Endothelial cell of umbilical vein (primary cell): ENCODE measurements at places on chromosomes 5 and 9.
A peak's percentile ranks its signal among the peaks of the same experiment; 100 is the strongest.

- no peak for DNase-seq
These were observed 7.5 kb downstream of the CDK5RAP2 start for GRCh38 chr9:120572472-120572871.

- peak; percentile 79 for DNase-seq
These were observed 34.7 kb downstream of the ADAM19 start for GRCh38 chr5:157540707-157541446.

DNA sequence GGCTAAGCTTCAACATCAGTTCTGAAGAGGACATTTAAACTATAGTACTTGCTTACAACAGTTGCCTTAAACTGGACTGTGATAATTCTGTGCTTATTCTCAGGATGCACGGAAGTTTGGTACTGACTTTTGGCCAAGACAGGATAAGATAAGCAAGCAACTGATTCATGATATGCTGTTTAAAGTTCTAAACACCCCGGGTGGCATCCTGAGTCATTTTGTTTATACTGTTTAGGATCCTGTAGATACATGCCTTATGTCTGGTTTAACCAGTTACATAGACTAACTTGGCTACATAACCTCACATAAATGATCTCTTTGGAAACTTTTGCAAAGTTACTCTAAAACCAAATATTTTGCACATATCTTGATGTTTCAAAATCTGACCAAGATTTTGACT lies 95.9 kb downstream of the CDH9 start:
- DNase-seq = no peak

GRCh38 chr5:177091232-177091631 lies 4.5 kb downstream of the FGFR4 start:
- no peak for DNase-seq

DNA sequence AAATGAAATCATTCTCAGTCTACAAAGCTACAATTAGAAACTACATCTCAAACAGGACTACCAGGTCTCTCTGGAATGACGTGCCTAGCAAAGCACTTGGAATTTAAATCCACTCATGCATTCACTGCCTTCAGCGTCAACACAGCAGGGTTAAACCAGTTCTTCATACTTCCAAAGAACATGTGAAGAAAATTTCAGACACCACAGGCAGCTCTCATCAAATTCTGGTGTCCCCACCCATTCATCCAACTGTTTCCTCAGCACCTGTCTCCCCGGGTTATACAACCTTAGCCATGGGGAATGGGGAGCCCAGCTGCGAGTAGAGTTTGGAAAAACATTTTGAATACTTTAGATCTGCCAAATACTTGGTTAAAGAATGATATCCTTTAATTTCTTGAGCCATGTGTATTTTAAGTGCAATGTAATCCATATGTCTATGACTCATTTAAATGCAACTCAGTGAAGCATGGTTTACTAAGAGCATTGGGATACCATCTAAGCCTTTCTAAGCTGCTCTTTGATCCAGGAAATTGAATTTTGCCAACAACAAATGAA lies 17.5 kb downstream of the ADAM19 start:
- no peak for DNase-seq

DNA sequence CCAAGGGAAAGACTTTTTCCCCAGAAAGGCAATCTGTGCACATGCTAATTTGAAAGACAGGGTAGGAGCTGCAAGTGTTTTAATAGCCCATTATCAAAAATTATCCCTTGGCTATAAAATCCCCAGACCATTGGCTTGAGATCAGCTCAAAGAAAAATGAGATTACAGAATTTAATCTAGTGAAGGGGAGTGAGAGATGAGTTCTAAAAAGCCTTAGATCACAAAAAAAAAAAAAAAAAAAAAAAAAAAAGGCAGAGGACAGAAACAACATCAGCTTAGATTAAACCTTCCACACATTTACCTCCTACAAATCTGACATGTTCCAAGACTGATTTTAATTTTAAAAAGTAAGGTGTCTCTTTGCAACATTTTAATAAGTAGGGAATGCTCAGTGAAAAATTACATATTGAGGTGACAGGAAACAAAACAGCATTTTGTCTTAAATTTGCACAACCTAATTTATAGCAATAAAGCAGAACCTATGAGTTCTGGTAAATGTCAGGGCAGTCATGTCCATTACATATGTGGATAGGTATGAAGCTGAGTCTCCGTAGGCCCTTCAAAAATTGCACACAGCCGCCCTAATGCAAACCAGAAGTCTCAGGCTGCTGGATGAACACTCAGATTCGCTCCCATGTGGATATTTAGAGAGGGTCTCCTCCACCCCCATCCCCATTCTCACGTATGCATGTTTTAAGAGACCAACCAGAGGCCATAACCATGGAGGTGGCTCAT lies 43.4 kb downstream of the NFIB start:
- DNase-seq = peak; percentile 44

DNA sequence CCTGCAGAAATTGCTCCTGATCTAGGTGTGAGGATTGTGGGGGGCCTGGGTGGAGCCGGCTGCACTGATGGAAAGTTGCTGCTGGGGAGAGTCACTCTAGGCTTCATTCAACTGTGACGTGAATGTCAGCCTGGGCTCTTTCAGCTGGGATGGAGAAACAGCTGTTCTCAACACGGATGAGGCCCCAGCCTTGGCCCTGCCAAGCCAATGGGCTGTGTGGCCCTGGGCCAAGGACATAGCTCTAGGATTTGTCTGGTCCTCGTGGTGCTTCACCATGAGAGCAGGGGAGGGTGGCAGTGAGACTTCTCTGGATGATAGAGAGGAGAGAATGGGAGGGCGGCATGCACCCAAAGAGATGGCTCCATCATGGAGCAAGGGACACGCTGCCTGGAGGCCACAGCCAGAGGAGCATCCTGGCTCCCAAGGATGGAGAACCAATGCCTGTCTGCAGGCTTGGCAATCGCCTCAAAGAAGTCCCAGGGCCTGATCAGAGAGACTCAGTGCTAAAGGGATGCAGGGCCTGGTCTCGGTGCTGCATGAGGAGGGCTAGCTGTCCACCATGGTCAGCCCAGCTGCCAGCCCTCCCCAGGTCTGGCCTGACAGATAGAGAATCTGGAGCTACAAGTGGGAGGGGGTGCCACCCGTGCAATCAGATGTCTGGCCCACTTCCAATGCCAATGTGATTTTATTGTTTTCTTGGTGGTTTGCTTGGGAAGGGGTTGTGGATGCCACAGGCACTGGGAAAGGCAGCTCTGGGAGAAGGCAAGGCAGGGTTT lies 141.0 kb downstream of the GADD45G start:
- DNase-seq = no peak

- DNase-seq = no peak
These were observed 150.7 kb downstream of the RXRA start for GRCh38 chr9:134476942-134477335.

- DNase-seq = no peak
These were observed 822.6 kb downstream of the TLE1 start for GRCh38 chr9:80866576-80867227.

DNA sequence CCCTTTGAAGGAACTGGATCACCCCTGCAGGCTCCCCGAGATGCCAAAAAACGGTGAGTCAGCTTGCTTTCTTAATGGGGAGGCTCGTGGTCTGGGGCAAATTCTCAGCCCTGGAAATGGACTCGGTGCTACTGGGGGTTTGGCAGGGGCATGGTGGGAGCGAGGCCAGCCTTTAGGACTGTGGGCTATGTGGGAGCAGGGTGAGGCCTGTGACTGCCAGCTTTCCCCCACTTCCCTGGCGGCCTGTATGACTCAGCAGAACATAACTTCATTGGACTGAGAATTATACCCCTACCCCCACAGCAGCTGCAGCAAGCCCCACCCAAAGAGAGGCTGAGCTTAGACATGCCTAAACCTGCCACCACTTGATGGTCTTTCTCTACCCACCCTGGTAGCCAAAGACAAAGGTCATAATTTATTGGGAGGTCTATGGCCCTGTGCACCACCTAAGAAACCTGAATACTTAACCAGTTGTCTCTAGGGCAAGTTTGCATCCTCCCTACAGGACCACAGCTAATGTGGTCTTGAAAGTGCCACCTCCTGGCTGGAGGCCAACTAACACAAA lies 325.3 kb downstream of the TLE1 start:
- no peak for DNase-seq

DNA sequence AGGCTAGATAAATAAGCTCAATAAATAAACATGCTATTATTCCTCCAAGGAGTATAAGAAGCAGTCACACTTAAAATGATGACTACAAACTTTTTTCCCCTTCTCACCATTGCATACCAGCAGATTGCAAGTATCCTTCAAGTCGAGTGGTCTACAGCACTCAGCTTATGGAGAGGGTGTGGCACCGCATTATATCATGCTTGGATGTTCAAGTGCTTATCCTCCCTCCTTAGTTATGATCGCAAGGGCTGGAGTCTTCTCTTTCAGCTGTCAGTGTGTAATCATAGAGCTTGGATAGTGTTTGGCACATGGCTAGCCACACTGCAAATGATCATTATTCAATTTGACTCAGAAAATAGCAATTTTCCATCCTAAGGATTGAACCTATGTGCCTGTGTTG lies 124.0 kb downstream of the CARTPT start:
- no peak for DNase-seq

GRCh38 chr5:172453986-172454357 lies 353 bp downstream of the SH3PXD2B start:
- DNase-seq = peak; percentile 41

- DNase-seq = no peak
These were observed 35.6 kb downstream of the ADAMTSL2 start for GRCh38 chr9:133569891-133570690.

GRCh38 chr9:90680534-90680933 lies 37.9 kb upstream of the DIRAS2 start:
- no peak for DNase-seq

DNA sequence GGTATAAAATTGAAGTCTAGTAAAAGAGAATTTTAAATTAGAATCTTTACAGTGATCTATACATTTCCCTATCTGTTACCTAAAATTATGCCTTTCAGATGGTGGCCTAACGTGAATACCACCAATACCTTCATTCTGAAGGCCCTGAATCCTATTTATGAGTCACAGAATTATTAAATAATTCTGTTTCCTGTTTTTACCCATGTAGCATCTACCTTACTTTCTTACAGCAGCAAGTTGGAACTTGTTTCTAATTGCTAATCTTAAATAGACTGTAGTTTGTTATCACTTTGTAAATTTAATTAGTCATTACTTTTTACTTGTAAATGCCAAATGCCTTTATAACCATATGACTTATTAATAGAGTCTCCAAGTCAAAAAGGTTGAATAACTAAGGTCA lies 135.0 kb downstream of the PDE4D start:
- DNase-seq = peak; percentile 55

DNA sequence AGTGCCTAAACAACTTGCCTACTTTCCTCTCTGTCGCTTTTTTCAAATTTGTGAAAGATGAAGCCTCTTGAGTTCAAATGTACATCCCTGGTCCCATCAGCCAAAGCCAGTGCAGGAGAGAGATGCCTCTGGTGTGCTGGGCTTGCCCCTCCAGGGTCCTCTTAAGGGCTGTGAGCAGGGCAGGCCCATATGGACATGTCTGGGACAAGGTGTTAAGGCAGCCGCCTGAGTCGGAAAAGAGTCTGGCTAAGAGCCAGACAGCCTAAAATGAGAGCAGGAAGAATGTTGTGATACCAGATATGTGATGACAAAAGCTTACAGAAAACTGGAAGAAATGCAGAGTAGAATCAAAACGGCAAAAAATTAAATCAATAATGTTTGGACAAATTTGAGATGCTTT lies 72.5 kb downstream of the APTX start:
- peak; percentile 17 for DNase-seq

- no peak for DNase-seq
These were observed 548.0 kb downstream of the CSNK1G3 start for GRCh38 chr5:124060011-124060410.

- no peak for DNase-seq
These were observed 169.8 kb upstream of the STK32A start for GRCh38 chr5:147065071-147065470.

DNA sequence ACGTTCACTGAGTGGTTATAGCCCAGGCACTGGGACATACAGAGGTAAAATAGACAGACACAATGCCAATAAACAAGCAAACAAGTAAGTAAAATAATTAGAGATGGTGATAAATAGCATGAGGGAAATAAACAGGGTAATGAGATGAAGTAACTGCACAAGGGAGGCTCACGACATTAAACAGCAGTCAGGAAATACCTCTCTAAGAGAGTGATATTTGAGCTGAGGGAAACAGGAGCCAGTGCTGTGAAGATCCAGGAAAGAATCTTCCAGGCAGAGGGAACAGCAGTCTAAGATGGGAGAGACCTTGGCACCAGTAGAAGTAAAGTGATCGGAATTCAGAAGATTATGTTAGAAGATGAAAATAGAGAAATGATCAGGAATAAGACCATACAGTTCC lies 279.4 kb downstream of the HINT1 start:
- DNase-seq = no peak

GRCh38 chr5:122376250-122376649 lies 64.2 kb downstream of the SNCAIP start:
- no peak for DNase-seq

DNA sequence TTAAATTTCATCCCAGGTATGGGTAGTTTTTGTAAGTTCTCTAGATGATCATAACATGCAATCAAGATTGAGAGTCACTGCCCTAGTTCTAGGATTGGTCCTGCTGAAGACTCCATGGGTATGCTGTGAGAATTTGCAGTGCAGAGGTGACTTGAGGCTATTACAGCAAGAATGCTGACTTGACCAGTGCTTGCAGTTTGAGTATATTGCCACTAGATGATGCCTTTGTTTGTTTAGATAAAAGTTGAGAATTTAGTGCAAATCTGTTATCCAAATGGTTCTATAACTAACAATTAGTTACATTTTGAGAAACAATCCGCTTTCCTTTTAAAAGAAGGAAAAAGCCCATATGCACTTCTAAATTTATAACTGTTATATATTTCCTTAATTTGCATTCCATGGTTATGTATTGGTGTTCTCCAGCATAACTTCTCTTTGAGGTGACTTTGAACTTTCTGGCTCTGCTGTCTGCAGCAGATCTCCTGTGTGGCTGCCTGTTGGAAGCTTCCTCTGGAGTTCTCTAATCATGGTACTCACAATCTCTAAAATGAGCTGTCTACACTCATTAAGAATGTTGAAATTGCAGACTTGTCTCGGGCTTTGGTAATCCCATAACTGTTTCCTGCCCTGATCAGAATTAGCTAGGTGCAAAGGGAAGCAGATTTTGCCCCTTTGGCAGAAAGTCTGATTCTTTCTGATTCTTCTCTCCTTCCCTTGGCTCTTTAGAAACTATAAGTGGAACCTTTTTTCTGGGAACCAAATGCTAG lies 24.9 kb downstream of the MELK start:
- peak; percentile 55 for DNase-seq

- no peak for DNase-seq
These were observed 64.0 kb upstream of the FOXE1 start for GRCh38 chr9:97788763-97789663.

DNA sequence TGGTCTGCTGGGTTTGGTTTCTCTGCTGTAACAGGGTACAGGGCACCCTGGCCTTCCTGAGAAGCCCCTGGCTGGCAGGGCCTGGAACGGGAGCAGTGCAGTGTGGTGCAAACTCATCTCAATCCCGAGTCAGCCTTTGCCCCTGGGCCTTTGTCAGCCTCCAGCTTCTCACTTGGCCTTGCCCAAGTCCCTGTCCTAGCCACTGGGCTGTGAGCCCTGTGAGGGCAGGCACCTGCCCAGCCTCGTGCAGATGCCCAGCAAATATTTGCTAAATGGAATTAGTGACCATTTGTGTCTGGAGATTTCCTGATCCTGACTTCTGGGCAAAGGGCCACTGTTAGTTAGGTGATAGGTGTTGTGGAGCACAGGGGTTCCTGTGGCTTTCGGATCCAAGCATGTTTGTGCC lies 13.0 kb downstream of the RGS3 start:
- no peak for DNase-seq
